ENCODE measurements at places on chromosomes 11 and 22.

GRCh38 chr22:41570221-41570620 is 9.4 kb downstream of the CSDC2 start:
- DNase-seq, result no peak

GRCh38 chr11:119567688-119568582 is 145.0 kb upstream of the THY1 start:
- DNase-seq, result peak; percentile 86

DNA sequence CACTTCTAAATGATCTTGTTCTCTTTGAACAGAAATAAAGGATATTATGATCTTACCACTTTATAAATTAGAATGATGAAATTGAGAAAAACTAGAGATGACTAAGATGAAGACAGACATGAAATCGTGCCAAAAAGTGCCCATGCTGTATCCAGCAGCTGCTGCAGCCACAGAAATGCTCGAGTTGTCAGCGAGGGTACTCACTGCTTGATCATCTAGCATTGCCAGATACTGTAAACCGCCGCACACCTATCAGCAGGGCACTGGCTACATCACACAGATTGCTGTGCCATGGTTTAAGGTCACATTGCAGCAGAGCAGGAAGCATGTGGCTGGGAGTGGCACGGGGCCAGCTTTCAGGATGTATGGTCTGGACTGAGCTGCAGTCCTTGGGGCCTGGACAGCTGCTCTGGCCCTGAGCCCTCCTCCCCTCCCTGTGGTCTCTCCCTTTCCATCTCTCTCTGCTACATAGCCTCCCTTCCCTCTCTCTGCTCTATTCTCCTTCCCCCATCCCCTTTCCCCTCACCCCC is 51.0 kb upstream of the SEPTIN5 start:
- DNase-seq, result no peak

- peak; percentile 1 for DNase-seq
Observed at GRCh38 chr11:1301220-1302000, 8.0 kb downstream of the TOLLIP start.

DNA sequence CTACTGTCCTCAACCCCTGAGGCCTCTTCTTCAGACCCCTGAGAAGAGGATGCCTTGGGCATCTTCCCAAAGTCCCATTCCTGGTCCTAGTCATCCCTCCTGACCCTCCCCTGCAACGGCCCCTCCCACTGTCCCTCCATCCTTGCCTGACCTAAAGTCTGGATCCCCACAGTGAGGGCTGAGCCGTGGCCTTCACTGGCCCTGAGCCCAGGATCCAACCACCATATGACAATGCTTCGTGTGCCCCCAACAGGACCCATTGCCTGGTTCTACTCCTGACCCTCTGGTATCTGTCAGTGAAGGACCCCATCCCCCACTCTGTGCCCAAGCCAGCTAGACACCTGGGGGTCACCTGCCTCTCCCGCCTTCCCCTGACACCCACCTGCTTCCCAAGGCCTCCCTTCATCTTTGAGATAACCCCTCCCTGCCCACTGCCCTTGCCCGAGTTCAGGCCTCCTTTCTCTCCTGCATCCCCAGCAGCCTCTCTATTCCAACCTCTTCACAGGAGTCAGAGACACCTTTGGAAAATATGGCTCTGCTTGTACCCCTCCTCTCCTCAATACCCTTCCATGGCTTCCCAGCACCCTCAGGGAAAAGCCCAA is 48.0 kb downstream of the LRRC32 start:
- no peak for DNase-seq

DNA sequence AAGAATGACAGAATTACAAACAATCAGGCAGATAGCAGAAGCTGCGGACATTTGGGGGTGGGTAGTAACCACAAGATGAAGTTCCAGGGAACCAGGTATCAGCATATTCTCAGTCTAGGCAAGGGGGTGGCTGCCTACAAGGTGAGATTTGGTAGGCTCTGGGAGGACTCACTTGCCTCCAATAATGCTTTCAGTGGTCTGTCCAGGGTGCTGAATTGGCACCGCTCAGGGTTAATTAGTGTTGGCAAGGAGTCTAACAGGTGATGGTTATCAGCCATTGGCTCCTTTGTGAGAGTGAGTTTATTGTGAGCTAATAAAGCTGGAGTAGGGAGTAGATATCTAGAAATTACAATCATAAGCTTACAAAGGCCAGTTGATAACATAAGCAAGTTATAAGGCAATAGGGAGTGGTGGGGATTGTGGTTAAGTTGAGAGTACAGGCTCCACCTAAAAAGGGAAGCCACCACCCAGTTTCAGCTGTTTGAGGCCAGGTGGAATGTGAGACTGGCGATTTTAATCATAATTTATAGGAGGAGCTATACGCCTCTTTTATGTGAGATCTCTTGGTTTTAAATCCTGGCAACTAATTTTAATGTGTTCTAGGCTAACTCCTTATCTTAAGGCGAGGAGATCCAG is 320.5 kb downstream of the MIAT start:
- no peak for DNase-seq

GRCh38 chr11:90704510-90704909 is 481.7 kb upstream of the CHORDC1 start:
- DNase-seq, result no peak

- DNase-seq, result peak; percentile 73
Observed at GRCh38 chr22:50576070-50576469, 2.2 kb downstream of the CPT1B start.

DNA sequence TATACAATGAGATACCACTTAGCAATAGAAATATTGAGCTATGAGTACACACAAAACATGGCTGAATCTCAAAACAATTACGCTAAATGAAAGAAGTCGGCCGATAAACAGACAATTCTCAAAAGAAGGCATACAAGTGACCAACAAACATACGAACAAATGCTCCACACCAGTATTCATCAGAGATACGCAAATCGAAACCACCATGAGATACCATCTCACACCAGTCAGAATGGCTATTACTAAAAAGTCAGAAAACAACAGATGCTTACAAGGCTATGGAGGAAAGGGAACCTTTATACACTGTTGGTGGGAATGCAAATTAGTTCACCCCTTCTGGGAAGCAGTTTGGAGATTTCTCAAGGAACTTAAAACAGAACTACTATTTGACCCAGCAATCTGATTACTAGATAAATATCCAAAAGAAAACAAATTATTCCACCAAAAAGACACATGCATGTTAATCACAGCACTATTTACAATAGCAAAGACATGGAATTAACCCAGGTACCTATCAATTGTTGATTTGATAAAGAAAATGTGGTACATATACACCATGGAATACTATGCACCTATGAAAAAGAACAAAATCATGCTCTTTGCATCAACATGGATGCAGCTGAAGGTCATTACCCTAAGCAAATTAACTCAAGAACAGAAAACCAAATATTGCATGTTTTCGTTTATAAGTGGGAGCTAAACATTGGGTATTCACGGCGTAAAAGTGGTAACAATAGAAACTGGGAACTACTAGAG is 90.9 kb upstream of the GRAMD1B start:
- DNase-seq, result no peak
